Mesothelial cell of epicardium (in vitro differentiated cells): ENCODE measurements at places on chromosomes 13 and 19. TPM values are rescaled to one million over a fixed set of nuclear protein-coding genes. Genes with fewer than 3 reads are reported as not detected.

DNA sequence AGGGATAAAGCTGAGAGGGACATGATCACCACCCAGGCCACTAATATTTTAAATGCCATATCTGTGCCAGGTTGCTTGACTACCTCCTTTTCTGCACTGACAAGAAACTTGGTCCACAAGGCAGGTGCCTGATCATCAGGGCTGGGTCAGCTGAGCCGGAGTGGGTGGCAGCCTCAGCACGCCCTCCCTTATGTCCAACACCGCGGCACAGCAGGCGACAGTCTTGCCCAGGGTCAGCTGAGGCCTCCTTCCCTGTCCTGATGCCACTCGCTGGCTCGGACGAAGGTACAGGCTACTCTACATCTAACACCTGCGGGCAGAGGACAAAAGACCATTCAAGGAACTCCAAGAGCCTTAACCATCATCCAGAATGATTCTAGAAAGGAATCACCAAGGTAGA, 16.9 kb downstream of the ZC3H4 start:
- H3K36me3 ChIP-seq, result peaks cover 19% of the 10 kb centered on the region
- no peak overlapping the region for H3K4me3 ChIP-seq
- H3K4me1 ChIP-seq, result peaks cover 15% of the 10 kb centered on the region
- H3K27ac ChIP-seq, result peak overlapping the region; percentile 18
- no peaks in the 10 kb centered on the region for H3K27me3 ChIP-seq

- no peak for DNase-seq
- peaks cover 34% of the 10 kb centered on the region for H3K36me3 ChIP-seq
- no peaks in the 10 kb centered on the region for H3K27me3 ChIP-seq
- H3K27ac ChIP-seq, result no peak overlapping the region
Measured at GRCh38 chr19:616062-616700, 17.2 kb downstream of the POLRMT start.

DNA sequence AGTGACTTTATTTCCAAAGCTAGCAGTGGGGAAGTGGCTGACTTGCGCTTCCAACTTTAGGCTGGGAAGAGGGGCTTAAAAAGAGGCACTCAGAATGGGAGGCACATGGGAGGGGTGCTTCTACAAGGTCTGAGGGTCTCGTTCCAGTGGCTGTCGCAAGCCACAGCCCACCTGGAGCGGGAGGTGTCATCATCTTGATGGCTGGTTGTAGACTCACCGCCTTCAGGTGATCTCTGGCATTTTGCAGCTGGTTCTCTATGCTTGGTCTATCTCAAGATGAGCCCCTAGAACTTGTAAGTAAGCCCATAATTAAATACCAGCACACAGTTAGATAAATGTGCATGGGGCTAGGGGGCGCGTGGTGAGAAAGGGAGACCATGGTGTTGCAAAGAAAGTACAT, 9.2 kb downstream of the TEX29 start:
- no peak for DNase-seq
- peaks cover 2% of the 10 kb centered on the region for H3K36me3 ChIP-seq
- no peak overlapping the region for H3K27ac ChIP-seq
- peaks cover 2% of the 10 kb centered on the region for H3K4me1 ChIP-seq

- no peaks in the 10 kb centered on the region for H3K27me3 ChIP-seq
- no peak overlapping the region for H3K27ac ChIP-seq
- H3K36me3 ChIP-seq, result no peaks in the 10 kb centered on the region
- no peak overlapping the region for H3K4me3 ChIP-seq
Measured at GRCh38 chr13:33793726-33794125, 24.2 kb upstream of the RFC3 start.

- no peak overlapping the region for H3K4me3 ChIP-seq
- peaks cover 2% of the 10 kb centered on the region for H3K36me3 ChIP-seq
- no peak for DNase-seq
- H3K27ac ChIP-seq, result peak overlapping the region; percentile 22
Measured at GRCh38 chr19:46042252-46042883, 1.6 kb upstream of the IGFL4 start.

Gene AMER2
- total RNA-seq, result 0.57 to 0.60 TPM (median 0.60 TPM) in 3 replicates

Gene CCL25
- 0.29 to 0.42 TPM in 2 of 3 replicates, not detected in the other for total RNA-seq

DNA sequence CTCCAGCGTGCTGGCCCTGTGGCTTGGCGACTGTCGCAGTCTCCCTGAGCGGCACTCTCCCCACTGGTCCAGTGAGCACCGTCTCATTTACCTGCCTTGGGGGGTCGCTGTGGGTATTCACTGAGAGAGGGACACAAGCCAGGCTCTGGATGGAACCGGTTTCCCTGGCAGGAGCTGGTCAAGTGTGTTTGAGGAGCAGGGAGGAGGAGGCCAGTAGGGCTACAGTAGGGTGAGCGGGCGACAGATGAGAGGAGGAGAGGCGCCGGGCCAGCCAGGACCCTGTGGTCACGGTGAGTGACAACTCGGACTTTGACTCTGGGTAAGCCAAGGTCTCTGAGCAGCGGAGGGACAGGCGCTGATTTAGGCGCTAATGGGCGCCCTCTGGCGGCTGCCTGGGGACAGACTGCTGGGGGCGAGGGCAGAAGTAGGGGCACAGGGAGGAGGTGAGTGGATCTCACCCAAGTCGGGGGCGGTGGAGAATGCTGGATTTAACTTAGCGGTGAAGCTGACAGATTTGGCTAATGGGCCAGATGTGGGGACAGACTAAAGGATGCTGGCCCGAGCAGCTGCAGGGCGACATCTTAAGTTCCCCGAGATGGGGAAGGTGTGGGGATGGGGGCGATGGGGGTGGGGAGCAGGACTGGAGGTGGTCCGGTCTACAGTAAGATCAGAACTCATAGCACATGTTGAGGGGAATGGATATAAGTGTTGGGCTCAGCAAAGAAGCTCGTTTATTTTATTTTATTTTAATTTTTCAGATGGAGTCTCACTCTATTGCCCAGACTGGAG, 4.7 kb upstream of the PRMT1 start:
- peak overlapping the region; percentile 90 for H3K27ac ChIP-seq
- peak; percentile 60 for DNase-seq
- peak overlapping the region; percentile 66 for H3K4me3 ChIP-seq
- no peaks in the 10 kb centered on the region for H3K27me3 ChIP-seq
- peaks cover 10% of the 10 kb centered on the region for H3K4me1 ChIP-seq

DNA sequence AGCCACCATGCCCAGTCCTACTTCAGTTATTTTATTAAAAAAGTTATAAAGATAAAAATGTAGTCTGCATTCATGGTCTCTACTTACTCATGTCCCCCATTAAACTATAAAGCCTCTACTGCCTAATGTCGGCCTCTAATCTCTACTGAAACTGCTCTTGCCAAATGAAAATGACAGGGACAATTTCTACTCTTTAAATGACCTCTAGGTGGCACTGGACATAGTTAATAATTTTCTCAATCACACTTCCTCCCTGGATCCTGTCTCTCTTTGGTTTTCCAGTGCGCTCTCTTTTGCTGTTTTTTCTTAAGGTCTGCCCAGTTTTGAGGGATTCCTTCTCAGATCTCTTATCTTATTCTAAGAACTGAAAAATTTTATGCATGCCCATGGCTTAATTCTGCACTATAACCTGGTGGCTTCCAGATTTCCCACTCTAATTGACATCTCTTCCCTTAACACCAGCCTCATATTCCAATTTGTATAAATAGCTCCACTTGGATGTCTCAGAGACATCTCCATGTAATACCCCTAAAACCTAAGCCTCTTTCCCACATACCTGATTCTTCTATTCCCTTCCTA, 54.3 kb downstream of the MTMR6 start:
- H3K27me3 ChIP-seq, result peaks cover 6% of the 10 kb centered on the region
- no peak for DNase-seq
- peaks cover 2% of the 10 kb centered on the region for H3K4me1 ChIP-seq
- H3K27ac ChIP-seq, result no peak overlapping the region
- no peak overlapping the region for H3K4me3 ChIP-seq

DNA sequence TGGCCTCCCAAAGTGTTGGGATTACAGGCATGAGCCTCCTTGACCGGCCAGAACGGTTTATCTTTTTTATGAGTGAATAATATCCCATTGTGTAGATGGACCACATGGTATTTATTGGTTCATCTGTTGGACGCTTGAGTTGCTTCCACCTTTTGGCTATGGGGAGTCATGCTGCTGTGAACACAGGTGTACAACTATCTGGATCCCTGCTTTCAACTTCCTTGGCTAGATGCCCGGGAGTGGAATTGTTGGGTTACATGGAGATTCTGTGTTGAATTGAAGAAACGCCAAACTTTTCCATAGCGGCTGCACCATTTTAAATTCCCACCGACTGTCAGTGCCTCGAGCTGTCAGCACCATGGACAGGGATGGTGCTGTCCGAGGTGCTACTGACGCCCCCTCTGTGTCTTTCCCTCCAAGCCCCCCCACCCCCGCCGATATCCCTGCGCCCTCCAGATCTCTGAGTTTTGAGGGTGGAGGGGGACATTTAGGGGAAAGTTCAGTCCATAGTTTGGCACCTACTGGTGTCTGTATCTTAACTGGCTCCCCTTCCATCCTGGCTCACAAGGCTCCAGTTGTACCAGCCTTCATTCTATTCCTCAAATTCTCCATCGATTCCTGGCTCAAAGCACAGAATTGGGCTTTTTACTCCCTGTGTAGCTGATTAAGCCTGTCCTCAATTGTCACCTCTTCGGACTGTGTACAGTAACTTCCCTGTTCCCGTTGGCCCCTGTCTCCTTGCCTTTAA, 27.3 kb downstream of the PNPLA6 start:
- no peak overlapping the region for H3K4me3 ChIP-seq
- H3K36me3 ChIP-seq, result peaks cover 17% of the 10 kb centered on the region
- no peaks in the 10 kb centered on the region for H3K27me3 ChIP-seq
- no peaks in the 10 kb centered on the region for H3K4me1 ChIP-seq

DNA sequence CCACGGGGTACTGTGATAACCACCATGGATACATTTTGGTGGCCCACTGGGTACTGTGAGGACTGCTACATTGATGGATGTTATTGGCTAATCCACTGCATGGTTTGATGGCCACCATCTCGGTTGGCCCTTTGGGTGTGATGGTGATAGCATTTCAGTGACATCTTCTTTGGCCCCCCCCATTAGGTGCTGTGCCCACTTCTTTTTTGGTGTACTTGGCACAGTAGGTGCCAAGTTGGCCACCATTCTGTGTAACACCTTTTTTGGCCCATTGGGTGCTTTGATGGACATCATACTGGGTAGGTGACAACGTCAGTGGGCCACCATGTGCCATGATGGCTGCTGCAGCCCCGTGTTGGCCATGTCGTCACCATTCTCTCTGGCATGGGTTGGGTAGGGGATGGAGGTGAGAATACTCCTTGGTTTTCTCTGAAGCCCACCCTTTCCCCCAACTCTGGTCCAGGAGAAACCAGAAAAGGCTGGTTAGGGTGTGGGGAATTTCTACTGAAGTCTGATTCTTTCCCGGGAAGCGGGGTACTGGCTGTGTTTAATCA, 9.2 kb downstream of the FOXA3 start:
- H3K27ac ChIP-seq, result no peak overlapping the region
- peaks cover 11% of the 10 kb centered on the region for H3K4me1 ChIP-seq
- no peak overlapping the region for H3K4me3 ChIP-seq
- H3K27me3 ChIP-seq, result peaks cover 2% of the 10 kb centered on the region
- no peaks in the 10 kb centered on the region for H3K36me3 ChIP-seq

DNA sequence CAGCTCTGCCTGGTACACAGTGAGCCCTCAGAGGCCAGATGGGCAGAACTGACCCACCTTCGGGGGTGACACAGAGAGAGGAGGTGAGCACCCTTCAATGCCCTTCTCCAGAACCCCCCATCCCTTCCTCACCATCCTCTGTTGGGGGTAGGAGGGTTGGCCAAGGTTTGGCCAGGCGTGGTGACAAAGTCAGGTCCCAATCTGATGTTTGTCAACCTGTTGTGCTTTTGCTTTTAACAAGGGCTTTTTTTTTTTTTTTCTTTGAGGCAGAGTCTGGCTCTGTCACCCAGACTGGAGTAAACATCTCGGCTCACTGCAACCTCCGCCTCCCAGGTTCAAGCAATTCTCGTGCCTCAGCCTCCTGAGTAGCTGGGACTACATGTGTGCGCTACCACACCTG, 7.3 kb downstream of the PTGIR start:
- H3K4me3 ChIP-seq, result no peak overlapping the region
- no peaks in the 10 kb centered on the region for H3K27me3 ChIP-seq
- H3K4me1 ChIP-seq, result peaks cover 37% of the 10 kb centered on the region
- H3K36me3 ChIP-seq, result no peaks in the 10 kb centered on the region

Gene PSPN
- 3.5 to 3.8 TPM (median 3.6 TPM) in 3 replicates for total RNA-seq

GRCh38 chr19:7386308-7386707, 37.6 kb downstream of the ARHGEF18 start:
- H3K4me1 ChIP-seq, result peaks cover 8% of the 10 kb centered on the region
- peak overlapping the region; percentile 62 for H3K27ac ChIP-seq
- peaks cover 2% of the 10 kb centered on the region for H3K36me3 ChIP-seq
- H3K4me3 ChIP-seq, result no peak overlapping the region
- DNase-seq, result no peak
- H3K27me3 ChIP-seq, result no peaks in the 10 kb centered on the region

DNA sequence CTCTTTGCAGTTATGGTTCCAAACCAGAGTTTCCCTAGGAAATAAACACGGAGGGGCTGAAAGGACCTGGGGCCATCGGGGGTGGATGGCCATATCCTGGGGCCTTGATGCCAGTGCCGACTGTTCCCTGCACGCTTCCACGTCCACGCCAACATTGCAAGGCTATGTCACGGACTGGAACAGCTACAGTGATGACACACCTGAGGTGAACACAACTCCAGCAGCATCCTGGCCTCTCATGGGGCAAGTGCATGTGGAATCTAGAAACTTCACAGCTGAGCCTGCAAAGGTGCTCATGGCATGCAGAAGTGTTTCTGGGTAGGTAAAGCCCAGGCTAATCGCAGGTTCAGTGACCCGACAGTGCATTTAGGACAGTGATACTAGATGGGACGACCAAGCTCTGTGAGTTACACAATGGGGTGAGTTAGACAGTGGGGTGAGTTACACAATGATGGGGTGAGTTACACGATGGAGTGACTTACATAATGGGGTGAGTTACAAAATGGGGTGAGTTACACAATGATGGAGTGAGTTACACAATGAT, 52.0 kb upstream of the GAS6 start:
- no peaks in the 10 kb centered on the region for H3K36me3 ChIP-seq
- H3K4me3 ChIP-seq, result no peak overlapping the region
- DNase-seq, result peak; percentile 20
- no peaks in the 10 kb centered on the region for H3K4me1 ChIP-seq
- H3K27me3 ChIP-seq, result peaks cover 48% of the 10 kb centered on the region

DNA sequence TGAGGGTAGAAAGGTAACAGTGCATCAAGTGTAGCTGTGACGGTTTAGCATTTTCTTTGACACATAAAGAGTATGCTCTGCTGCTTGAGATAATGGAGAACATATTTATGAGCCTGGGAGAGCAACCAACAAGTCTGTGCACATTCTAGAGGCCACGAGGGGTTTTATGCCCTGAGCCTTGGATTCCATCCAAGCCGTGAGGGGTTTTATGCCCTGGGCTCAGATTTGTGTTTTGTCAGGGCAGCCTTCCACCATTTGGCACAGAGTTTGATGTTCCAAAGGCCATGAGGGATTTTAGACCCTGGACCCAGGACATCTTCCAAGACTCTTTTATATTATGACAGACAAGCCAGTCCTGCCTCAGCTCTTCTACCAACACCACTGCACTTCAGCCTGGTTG, 106.4 kb downstream of the ZNF486 start:
- H3K4me3 ChIP-seq, result no peak overlapping the region
- DNase-seq, result no peak
- H3K27me3 ChIP-seq, result no peaks in the 10 kb centered on the region
- no peak overlapping the region for H3K27ac ChIP-seq

- H3K27me3 ChIP-seq, result no peaks in the 10 kb centered on the region
- DNase-seq, result no peak
- no peak overlapping the region for H3K4me3 ChIP-seq
- peaks cover 20% of the 10 kb centered on the region for H3K4me1 ChIP-seq
Measured at GRCh38 chr13:46544208-46544607, 8.8 kb upstream of the LRCH1 start.

- DNase-seq, result no peak
- H3K4me1 ChIP-seq, result peaks cover 3% of the 10 kb centered on the region
- no peak overlapping the region for H3K4me3 ChIP-seq
- no peak overlapping the region for H3K27ac ChIP-seq
Measured at GRCh38 chr19:45462174-45462573, 5.6 kb upstream of the FOSB start.

Gene GJB6
- 28.6 to 35.4 TPM (median 32.7 TPM) in 3 replicates for total RNA-seq

Gene FFAR3
- total RNA-seq, result 0.27 to 0.31 TPM in 2 of 3 replicates, not detected in the other
